ENCODE measurements at places on chromosomes 11 and 22.
A peak's percentile ranks its signal among the peaks of the same experiment; 100 is the strongest.

- DNase-seq = no peak
These were observed 20.2 kb downstream of the IGLL5 start for GRCh38 chr22:22907551-22908494.

DNA sequence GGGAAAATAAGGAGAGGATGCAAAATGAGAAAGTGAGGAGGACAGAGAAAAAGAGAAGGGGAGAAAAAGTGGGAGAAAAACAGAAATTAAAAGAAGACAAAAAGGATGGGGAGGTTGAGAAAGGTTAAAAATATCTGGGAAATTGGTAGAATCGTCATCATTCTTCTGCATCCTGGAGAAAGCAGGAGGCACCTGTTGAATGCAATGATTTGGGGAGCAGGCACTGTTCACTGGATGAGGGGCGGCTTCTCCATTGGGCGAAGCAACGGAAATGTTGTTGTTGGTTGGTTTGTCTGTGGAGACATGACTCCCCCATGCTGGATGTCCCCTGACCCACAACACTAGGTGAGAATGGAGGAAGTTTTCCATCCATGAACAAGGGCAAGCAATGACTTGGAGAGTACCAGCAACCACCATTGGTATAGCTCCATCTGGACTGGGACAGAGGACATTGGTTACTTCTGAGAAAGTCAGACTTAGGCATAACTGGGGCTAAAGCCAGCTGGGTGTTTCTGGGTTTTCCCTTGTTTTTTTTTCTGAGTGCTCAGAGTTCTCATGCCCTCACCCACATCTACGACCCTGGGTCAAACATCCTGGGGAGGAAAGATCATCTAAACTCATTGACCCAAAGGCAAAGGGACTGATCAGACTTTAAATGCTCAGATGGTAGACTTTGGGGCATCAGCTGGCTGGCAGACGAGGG lies 11.9 kb upstream of the CD44 start:
- DNase-seq = no peak

DNA sequence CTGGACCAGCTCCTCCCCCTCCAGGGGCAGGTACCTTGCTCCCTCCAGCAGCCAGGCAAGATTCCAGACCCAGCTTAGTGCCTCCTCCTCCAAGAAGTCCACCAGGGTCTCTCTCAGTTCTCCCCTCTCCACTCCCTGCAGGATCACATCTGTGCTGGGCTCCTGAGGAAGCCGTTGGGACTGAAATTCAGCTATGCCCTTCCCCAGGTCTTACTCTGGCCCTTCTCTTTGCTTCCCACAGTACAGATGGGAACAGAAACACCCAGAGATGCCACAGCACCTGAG lies 14.6 kb downstream of the WNT7B start:
- no peak for DNase-seq

DNA sequence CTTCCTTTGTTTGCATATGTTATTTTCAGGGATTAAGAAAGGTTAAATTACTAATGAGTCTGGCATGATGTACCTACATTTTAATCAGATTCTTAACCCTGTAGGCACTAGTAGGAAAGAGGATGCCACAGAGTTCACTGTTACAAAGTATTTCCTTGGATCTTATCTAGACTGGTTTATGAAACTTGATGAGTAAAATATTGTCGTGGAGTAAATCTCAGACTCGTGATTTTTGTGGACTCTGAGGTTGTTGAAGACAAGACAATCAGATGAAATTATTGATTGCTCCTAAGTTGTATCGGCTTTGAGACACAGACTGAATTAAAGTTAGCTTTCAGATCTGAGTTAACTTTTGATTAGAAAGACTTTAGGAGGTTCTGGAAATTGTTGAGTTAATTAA lies 6.0 kb downstream of the KMT2A start:
- DNase-seq = no peak

DNA sequence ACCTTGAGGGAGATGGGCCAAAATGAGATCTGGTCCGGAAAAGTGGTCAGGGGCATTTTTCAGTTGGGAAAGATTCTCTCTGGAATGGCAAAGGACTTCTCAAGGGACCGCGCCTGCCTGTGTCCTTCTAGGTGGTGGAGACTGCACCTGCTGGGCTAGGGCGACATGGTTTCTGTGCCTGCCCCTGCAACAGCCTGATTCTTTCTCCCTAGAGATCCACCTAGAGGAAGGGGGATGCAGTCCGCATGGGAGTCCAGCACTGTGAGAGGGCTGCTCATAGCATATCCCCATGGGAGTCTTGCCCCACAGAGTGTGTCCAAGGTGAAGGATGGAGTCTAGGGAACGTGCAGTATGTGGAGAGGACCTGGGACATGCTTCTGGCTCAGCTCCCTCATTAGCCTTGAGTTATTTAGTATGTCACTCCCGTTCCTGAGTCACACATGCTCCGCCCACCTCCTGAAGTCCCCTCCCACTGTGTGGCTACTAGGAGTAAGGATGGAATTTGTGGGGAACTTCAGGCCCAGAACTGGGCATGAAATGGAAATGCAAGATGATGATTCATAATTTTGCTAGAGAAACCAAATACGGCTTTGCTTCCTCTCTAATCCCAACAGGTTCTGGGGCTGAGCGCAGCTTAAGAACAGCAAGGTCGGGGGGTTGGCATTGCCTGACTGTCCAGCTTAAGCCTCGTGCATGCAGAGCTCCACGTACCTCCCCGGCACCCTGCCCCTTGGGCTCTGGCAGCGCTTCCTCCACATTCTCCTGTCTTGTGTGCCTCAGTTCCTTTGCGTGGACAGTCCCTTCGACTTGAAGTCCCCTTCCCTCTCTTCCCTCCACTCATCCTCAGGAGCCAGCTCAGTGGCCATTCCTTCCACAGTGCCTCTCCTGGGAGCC lies 35.0 kb downstream of the GRIK4 start:
- DNase-seq = no peak

DNA sequence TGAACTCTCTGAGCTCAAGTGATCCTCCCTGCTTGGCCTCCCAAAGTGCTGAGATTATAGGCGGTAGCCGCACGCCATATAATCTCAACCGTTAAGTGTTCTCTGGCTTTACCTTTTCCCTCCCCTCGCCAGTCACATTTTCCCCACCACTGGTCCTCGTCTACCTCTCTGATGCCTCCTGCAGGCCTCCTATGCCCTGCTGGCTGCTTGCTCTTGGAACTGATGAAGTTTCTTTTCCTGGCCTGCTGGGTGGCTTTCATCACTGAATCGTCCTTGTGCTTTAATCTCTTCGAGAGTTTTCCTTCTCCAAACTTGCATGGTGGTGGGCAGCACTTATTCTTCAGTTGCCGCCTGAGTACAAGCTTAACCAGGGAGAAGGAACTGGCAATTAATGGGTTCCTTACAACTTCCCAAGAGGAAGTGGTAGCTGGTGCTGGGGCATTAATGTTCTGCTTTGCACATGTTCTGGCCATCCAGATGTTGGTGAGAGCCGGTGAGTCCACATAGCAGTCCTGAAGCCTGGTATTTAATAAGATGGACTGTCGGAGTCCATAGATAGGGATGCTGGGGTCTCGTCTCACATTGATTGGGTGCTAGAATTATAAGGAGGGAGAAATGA lies 1.3 kb downstream of the C22orf31 start:
- no peak for DNase-seq

- DNase-seq = peak; percentile 61
These were observed 9.6 kb upstream of the PDE2A start for GRCh38 chr11:72683782-72684200.

GRCh38 chr11:29251738-29252137 lies 765.1 kb downstream of the KCNA4 start:
- no peak for DNase-seq

- DNase-seq = no peak
These were observed 56.6 kb downstream of the FAM83F start for GRCh38 chr22:40051322-40051721.

DNA sequence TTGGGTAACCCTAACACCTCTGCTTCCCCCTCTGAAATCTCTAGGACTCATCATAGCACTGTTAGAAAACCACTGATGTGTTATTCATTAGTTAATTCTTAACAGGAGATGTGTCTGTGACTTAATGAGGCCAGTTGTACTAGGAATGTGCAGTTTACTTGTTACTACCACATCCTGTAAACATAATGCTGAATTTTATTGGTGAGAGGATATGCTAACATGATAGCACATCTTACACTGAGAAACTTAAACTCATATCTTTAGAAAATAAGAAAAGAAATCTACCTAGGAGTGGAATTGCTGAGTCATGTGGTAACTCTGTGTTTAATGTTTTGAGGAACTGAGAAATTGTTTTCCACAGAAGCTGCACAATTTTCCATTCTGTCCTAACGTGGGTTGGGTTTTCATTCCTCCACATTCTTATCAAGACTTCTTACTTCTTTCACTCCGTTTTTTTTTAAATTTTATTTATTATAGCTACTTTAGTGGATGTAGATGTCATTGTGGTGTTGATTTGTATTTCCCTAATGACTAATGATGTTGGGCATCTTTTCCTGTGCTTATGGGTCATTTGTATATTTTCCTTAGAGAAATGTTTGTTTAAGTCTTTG lies 33.7 kb downstream of the RNF121 start:
- DNase-seq = no peak

- no peak for DNase-seq
These were observed 58.9 kb upstream of the PPARA start for GRCh38 chr22:46091277-46091977.

DNA sequence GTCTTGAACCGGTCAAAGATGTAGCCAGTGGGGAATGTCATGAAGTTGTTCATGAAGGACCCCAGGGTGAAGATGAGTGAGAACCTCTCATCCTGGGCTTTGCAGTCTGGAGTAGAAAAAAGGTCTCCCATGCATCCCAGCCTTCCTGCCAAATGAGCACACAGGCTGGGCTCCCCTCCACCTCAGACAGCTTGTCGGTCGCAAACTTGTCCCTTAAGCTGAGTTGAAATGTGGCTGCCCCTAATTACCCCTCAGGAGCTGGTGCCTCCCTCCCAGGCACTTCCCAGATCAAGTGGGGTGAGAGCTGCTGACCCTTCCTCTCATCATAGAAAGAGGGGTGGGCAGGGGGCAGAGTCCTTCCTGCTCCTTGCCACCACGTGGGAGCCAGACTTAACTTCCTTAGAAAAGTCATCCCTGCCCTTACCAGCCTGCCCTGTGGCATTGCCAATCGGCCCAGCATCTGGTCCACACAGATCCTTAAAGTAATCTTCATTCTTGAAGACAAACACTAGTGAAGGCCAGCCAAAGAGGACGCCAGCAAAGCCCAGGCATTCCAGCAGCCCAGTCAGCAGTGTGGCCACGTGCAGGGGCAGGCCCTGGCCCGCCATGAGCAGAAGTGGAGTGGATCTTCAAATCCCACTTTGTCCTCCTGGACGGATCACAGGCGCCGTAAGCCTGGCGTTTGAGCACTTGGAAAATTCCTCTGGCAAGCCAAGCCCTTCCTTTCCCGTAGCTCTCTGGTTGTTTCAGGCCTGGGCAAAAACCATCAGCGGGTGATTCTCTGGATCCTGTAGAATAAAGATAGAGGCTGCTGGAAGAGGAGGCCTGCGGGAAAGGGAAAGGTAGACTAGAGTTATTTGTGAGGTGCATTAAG lies 1.1 kb downstream of the SLC43A3 start:
- DNase-seq = no peak

DNA sequence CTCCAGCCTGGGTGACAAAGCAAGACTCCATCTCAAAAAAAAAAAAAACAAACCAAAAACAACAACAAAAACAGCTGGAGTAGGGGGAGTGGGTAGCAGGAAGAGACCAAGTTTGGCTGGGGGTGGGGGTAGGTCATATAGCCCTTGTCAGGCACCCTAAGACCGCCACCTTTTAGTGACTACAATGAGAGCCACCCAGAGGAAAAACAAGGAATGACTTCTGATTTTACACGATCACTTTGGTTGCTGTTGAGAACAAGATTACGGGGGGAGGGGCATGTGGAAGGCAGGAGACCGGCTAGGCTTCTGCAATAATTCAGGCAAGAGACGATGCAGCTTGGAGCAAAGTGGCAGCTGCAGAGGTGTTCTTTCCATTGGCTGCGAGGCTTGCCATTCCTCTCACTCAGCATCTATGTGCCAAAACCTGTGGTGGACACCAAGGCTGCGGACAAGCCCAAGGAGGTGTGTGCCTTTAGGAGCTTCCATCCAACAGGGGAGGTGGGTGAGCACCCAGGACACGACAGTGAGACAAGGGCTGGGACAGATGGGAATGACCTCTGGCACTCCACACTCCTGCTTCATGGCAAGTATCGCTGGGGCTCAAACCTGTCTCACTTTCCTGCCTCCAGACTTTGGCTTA lies 1.7 kb downstream of the RPS19BP1 start:
- DNase-seq = no peak

DNA sequence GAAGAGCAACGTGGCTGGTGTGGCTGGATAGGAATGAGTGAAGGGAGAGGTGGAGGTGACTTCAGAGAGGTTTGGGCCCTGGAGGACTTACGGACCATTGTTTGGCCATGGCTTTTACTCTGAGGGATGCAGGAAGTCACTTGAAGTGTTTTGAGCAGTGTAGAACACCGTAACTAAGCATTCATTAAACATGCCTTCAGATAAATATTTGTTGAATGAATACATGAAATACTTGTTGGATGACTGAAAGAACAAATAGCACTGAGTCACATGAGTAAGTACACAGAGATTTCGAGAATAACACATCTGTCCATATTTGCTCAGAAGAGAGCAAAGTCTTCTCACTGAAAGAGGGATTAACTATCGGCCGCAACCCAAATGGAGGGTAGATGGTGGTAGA lies 182.7 kb upstream of the SNX19 start:
- DNase-seq = no peak

- no peak for DNase-seq
These were observed 158.5 kb downstream of the ADAMTS15 start for GRCh38 chr11:130606781-130607511.

GRCh38 chr11:17457396-17458173 lies 19.1 kb downstream of the ABCC8 start:
- no peak for DNase-seq

DNA sequence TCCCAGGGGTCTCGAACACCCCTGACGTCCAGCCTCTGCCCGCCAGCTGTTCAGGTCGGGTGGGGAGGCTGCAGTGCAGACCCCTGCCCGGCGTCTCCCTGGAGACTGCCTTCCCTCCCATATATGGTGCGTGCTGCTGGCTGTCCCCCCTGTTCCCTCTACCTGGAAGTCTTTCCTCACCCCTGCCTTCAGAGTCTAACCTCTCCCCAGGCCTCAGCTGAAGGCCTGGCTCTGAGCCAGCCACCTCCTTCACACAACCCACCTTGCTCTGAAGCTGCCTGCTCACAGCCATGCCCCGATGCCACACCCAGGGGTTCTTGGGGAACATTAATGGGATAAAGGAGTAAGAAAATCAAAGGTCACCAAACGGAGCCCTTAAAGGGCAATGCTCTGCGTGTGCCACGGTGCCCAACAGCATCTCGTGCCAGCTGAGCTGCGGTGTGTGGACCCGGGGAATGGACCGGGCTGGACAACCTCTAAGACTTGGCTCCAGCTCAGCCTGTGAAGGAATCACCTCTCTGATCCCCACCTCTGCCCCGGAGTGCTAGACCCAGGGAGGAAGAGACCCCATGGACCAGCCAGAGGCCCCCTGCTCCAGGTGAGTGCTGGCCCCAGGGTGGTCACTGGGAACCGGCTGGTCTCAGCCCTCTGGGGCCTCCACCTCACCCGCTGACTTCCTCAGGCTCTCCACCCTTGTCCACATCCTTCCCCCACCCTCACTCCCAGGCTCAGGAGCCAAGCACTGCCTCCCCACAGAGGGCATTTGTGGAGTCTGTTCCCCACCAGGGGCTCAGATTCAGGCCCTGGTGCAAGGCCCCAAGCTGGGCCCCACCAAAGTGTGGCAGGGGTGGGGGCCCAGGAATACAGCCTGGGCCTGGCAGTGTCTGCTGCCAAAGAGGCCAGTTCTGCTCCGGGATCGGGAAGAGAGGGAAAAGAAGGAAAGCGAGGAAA lies at the start of gene NLRP6:
NLRP6 (plus strand) TSS at position 407 of the 951 bp plus-strand sequence; CDS start at position 570, 163 bp downstream.
- DNase-seq = no peak

- no peak for DNase-seq
These were observed 6.6 kb upstream of the PLXNB2 start for GRCh38 chr22:50314081-50314454.

Measured in activated gamma-delta T cell treated with Interleukin-2 at 50 U/mL for 16 hours (primary cell).